ENCODE measurements at places on chromosomes 7 and 10. TPM values are rescaled to one million over a fixed set of nuclear protein-coding genes. Genes with fewer than 3 reads are reported as not detected.
A peak's percentile ranks its signal among the peaks of the same experiment; 100 is the strongest.

The SNCG gene
- not detected for polyA plus RNA-seq

The NPSR1 gene
- not detected for polyA plus RNA-seq

The ASNS gene
- polyA plus RNA-seq = 41.7 TPM

The ECHDC3 gene
- 0.71 TPM for polyA plus RNA-seq

DNA sequence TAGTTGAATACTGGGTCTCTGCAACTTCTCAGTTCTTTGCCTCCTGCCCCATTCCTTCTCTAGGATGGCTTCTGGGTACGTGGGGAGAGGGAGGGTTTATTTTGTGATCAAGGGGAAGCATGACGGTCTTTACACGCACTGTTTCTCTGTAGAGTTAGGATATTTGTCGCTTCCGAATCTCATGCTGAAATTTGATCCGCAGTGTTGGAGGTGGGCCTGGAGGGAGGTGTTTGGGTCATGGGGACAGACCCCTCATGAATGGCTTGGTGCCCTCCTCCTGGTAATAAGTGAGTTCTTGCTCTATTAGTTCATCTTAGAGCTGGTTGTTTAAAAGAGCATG lies 311.2 kb downstream of the GALNT17 start:
- H3K4me3 ChIP-seq = no peak overlapping the region
- no peaks in the 10 kb centered on the region for H3K36me3 ChIP-seq
- H3K27me3 ChIP-seq = peaks cover 2% of the 10 kb centered on the region
- DNase-seq = no peak
- no peak overlapping the region for H3K27ac ChIP-seq

The EN2 gene
- polyA plus RNA-seq = not detected

DNA sequence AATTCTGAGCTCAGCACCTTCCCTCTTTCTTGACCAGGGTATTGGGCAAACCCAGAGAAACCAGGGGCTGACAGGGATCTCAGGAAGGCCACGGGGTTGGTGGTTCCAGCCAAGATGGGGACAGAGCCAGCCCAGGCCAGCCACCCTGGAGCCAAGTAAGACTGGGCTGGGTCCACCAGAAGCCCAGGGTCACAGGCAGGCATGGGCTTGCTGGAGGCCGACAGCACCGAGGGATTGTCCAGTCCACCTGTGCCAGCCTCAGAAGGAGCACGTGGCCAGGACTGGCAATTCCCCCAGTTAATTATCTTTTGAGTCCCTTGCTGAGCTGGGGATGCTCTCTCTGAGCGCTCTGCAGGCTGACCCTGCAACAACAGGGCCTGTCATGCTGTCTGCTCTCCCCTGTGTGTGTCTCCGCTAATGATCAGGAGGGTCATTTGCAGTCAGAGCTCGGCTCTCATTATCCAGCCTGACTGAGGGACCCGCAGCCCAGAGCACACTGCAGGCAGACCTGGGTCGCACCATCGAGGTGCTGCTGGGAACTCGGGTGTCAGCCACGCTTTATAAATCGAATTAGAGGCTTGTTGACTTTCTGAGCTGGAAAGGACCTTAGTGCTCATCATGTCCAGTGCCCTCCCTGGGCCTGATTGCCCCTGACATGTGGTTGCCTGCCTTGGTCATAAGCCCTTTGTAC lies 69.5 kb upstream of the PPIF start:
- no peak for DNase-seq
- peaks cover 6% of the 10 kb centered on the region for H3K36me3 ChIP-seq

DNA sequence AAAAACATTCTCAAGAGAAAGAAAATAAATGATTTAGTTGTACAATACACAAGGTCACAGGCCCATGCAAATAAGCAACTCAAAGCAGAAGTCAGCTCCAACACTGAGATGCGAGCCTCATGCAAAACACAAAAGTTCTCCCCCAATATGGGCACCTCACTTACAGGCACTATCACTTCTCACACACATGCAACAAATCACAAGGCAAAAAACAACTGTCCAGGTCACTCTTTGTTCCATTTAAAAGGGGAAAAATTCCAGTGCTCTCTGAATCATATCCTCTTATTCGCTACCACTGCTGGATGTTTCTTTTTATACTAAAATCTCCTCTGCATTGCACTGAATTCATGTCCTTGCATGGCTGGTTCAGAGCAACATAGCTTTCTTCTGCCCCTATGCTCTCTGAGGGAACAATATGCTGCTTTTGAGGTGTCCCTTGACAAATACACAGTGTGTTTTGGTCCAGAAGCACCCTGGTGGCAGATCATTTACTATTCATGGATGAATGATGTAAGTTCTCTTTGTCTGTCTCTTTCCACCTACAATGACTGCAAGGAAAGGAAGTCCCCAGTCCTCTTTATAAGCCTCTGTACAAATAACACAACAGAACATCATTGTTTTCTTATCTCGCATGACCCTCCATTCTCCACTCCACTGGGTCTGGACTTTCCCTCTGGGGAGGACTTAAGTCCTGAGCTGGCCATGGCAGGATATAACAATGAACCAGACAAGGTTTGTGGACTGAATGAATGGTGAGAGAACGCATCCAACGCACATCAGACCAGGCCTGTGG lies 85.4 kb upstream of the GSDME start:
- no peak overlapping the region for H3K4me3 ChIP-seq
- peak overlapping the region; percentile 7 for H3K27ac ChIP-seq
- peaks cover 17% of the 10 kb centered on the region for H3K4me1 ChIP-seq
- H3K36me3 ChIP-seq = peaks cover 23% of the 10 kb centered on the region
- no peaks in the 10 kb centered on the region for H3K27me3 ChIP-seq

The AUTS2 gene
- polyA plus RNA-seq = 8.0 TPM

DNA sequence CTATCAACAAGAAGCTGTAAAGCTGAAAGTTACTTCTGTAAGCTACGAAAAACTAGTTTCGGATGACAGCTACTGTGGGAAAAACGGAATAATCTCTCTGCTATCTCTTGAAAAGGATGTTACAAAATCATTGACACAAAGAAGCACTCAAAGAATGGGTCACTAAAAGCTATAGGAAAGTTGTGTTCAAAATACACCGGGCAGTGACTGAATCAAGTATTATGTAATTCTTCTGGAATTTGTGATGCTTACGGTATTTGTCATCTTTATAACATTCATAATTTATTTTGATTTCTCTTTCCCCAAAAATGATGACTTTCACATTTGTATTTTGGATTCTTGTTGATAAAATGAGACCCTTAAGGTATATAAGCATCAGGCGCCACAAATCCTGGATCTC lies 112.1 kb upstream of the KLF6 start:
- peaks cover 29% of the 10 kb centered on the region for H3K4me1 ChIP-seq
- DNase-seq = no peak
- H3K4me3 ChIP-seq = no peak overlapping the region
- H3K36me3 ChIP-seq = no peaks in the 10 kb centered on the region
- H3K27ac ChIP-seq = no peak overlapping the region

DNA sequence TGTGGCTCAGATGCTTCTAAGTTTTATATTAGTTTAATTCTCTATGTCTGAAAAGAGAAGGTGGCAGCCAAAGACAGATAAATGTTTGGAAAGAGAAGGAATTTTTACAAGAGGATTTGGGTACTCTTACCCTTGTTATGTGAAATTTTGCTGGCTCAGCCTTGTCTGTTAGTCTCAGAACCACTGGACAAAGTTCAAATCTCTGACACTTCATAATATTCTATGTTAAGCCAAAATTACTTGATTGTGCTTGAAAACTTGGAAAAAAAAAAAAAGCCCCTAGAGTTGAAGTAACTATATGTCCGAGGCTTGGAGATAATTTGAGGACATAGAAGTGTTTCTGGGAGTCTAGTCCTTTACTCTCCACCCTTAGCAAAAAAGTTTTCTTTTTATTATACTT lies 1079.3 kb upstream of the LRRTM3 start:
- no peak for DNase-seq
- no peak overlapping the region for H3K4me3 ChIP-seq
- H3K36me3 ChIP-seq = no peaks in the 10 kb centered on the region
- no peaks in the 10 kb centered on the region for H3K4me1 ChIP-seq

DNA sequence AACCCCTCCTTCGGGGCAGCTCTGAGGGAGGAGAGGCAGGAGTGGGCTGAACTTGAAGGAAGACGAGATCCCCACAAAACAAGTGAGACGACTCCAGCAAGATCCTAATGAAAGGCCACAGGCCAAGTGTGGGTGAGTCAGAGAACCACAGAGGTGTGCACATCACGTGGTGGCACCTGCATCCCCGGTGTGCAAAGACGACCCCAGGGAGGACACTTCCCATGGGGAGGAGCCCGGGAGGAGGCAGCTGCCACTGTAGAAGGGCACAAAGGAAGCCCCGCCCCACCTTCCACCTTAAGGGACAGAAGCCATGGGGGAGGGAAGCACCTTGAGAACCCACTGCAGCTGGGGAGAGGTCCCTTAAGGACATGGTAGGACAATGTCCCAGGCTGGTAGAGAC lies 45.7 kb downstream of the ESYT2 start:
- no peak for DNase-seq
- peaks cover 24% of the 10 kb centered on the region for H3K4me1 ChIP-seq
- H3K4me3 ChIP-seq = no peak overlapping the region
- no peaks in the 10 kb centered on the region for H3K27me3 ChIP-seq

- H3K27ac ChIP-seq = no peak overlapping the region
- H3K4me1 ChIP-seq = peaks cover 6% of the 10 kb centered on the region
- peaks cover 4% of the 10 kb centered on the region for H3K27me3 ChIP-seq
Observed at GRCh38 chr10:109957092-109957797, 33.9 kb upstream of the XPNPEP1 start.

The HMX3 gene
- not detected for polyA plus RNA-seq

The FAM25C gene
- polyA plus RNA-seq = not detected

DNA sequence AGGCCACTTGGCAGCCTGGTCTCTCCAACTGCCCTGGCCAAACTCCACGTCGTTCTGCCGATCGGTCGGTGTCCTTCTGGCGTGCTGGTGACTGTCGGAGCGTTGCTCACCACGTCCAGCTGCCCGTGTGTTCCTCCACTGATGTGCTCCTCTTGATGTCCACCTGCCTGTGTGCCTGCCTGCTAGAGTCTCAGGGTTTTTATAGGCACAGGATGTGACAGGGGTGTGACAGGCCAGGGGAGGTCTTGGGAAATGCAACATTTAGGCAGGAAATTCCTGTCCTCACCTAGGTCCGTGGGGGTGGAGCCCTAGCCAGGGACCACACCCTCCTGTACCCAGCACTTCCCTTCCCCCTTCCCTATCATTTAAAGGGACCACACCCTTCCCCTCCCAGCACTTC lies 25.2 kb upstream of the CFAP46 start:
- H3K4me1 ChIP-seq = peaks cover 6% of the 10 kb centered on the region
- H3K27ac ChIP-seq = no peak overlapping the region
- DNase-seq = no peak
- no peak overlapping the region for H3K4me3 ChIP-seq
- H3K27me3 ChIP-seq = peaks cover 14% of the 10 kb centered on the region

- H3K4me3 ChIP-seq = no peak overlapping the region
- no peaks in the 10 kb centered on the region for H3K4me1 ChIP-seq
- no peak for DNase-seq
Observed at GRCh38 chr7:31633894-31634494, 53.0 kb upstream of the PPP1R17 start.

GRCh38 chr7:102810916-102811315 lies 62.1 kb downstream of the FAM185A start:
- no peaks in the 10 kb centered on the region for H3K27me3 ChIP-seq
- H3K27ac ChIP-seq = no peak overlapping the region
- H3K4me3 ChIP-seq = no peak overlapping the region
- no peak for DNase-seq
- no peaks in the 10 kb centered on the region for H3K4me1 ChIP-seq

The C7orf33 gene
- polyA plus RNA-seq = not detected

The LRRD1 gene
- not detected for polyA plus RNA-seq

The TFR2 gene
- 1.1 TPM for polyA plus RNA-seq

GRCh38 chr10:20962165-20962564 lies 65.1 kb upstream of the NEBL start:
- H3K4me3 ChIP-seq = no peak overlapping the region
- DNase-seq = no peak
- no peaks in the 10 kb centered on the region for H3K36me3 ChIP-seq
- H3K4me1 ChIP-seq = no peaks in the 10 kb centered on the region
- peaks cover 2% of the 10 kb centered on the region for H3K27me3 ChIP-seq

The GJD4 gene
- polyA plus RNA-seq = not detected

DNA sequence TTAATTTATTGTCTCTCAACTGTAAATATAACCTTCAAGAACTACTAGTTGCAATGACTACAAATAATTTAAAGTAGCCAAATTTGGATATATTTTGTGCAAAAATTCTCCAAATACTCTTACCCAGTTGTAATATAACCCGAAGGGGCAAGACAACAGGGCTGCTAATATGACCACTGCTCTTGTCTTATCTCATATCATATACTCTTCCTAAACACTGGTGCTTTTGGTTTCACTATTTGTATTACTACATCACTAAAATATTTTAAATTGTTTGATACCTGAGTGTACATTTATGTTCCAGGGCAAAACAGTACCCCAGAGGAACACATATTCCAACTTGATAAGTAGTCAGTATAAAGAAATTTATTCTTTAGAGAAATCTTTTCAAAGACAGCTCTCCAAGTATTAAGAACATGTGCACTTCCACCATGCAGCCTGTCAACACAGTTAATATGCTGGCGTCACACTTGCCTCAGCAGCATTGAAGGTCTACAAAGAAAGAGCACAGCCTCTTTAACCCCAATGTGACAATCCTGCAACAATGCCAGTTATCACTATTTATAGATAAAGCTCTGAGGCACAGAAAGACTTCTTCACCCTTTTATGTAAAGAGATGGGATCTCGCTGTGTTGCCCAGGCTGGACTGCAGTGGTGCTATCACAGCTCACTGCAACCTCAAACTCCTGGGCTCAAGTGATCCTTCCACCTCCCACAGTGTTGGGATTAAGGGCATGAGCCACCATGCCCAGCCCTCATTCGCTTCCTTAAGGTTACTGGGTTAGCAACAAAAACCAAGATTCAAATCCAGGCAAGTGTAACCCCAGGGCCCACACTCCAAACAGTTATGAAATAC lies 37.8 kb downstream of the RHEB start:
- H3K4me1 ChIP-seq = peaks cover 32% of the 10 kb centered on the region
- H3K27me3 ChIP-seq = peaks cover 2% of the 10 kb centered on the region
- H3K4me3 ChIP-seq = no peak overlapping the region
- peak overlapping the region; percentile 78 for H3K27ac ChIP-seq

- no peak overlapping the region for H3K4me3 ChIP-seq
- peaks cover 18% of the 10 kb centered on the region for H3K4me1 ChIP-seq
- no peak for DNase-seq
- no peak overlapping the region for H3K27ac ChIP-seq
- no peaks in the 10 kb centered on the region for H3K27me3 ChIP-seq
- peaks cover 21% of the 10 kb centered on the region for H3K36me3 ChIP-seq
Observed at GRCh38 chr7:36958111-36958733, 233.9 kb upstream of the AOAH start.

GRCh38 chr7:20514364-20514763 lies 101.1 kb upstream of the ABCB5 start:
- H3K27me3 ChIP-seq = no peaks in the 10 kb centered on the region
- no peak overlapping the region for H3K4me3 ChIP-seq
- DNase-seq = no peak
- no peak overlapping the region for H3K27ac ChIP-seq
- H3K4me1 ChIP-seq = no peaks in the 10 kb centered on the region
- no peaks in the 10 kb centered on the region for H3K36me3 ChIP-seq

The CRHR2 gene
- not detected for polyA plus RNA-seq

The ITIH5 gene
- polyA plus RNA-seq = not detected

- no peak overlapping the region for H3K4me3 ChIP-seq
- H3K36me3 ChIP-seq = no peaks in the 10 kb centered on the region
- H3K4me1 ChIP-seq = no peaks in the 10 kb centered on the region
Observed at GRCh38 chr7:131961054-131961680, 404.7 kb upstream of the PODXL start.

The DOCK1 gene
- 0.37 TPM for polyA plus RNA-seq
